Stimulated activated CD4-positive, alpha-beta T cell treated with anti-CD3 and anti-CD28 coated beads, Interleukin-1b, Interleukin-23, amount 100 ng/mL, for 48 hours (primary cell): ENCODE measurements at places on chromosomes 16 and 17.
A peak's percentile ranks its signal among the peaks of the same experiment; 100 is the strongest.

DNA sequence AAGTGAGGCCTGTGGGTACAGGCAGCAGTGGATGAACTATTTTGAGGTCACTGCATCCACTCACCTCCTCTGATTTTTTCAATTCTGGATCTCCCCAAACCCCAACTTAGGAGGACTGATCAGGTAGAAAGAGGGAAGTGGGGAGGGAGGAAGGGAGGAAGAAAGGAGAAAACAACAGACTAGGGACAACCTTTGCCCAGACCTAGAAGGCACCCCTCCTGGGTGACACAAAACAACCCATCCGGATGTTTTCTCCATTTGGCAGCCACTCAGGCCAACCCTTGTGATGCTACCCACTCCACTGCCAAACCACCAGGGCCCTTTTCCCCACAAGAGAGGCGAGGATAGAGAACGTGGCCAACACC is 2.7 kb downstream of the ORMDL3 start:
- no peak for DNase-seq

- no peak for DNase-seq
These were observed 80.3 kb downstream of the MRTFB start for GRCh38 chr16:14151256-14152030.

DNA sequence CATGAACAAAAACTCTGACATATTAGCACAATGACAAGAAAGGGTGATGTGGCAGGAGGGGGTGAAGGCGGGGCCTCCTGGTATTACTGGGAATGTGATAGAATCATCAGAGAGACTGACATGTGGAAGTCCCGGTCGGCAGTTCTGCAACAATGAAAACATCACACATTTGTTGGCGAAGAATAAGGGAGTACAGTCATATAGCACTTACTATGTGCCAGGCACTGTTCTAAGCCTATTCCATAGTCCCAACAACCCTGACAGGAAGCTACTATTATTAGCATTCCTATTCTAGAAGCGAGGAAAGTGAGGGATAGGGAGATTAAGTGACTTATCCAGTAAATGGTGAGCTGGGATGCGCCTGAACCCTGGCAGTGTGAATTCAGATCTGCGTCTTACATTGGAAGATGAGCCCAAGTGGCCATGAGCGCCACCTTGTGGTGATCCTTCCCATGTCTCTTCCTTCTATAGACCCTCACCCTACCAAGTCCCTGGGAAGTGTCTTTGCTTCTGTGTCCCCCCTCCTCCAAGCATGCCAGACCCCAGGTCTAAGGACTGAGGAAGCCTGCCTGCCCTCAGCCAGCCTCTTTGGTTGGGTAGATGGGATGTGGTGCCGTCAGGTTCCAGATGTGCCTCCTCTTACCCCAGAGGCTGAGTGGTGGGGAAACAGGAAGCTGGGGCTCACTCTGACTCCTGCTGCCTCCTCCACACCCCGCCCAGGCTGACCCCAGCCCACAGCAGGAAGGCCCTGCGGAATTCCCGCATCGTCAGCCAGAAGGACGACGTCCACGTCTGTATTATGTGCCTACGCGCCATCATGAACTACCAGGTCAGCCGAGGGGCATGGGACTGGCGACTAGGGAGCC is 14.0 kb downstream of the FMNL1 start:
- peak; percentile 72 for DNase-seq

DNA sequence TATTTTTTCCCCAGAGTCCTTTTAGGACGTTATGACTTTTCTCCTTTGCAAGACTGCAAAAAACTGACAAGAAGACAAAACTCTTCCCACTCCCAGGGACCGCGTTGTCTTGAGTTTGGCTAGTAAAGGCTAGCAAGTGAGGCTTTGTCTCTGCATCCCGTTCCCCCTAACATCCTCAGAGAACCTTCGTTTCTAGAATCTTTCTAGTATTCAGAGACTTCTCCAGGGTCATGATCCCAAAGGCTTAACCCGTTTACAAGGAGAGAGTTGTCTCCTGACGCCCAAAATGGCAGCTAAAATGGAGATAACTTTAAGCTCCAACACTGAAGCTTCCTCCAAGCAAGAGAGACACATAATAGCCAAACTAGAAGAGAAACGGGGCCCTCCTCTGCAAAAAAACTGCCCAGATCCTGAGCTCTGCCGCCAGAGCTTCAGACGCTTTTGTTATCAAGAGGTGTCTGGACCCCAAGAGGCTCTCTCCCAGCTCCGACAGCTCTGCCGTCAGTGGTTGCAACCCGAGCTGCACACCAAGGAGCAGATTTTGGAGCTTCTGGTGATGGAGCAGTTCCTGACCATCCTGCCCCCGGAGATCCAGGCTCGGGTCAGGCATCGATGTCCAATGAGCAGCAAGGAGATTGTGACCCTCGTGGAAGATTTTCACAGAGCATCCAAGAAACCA is 843 bp downstream of the ZNF174 start:
- DNase-seq: no peak

- DNase-seq: peak; percentile 56
These were observed 2.7 kb downstream of the SOCS1 start for GRCh38 chr16:11253009-11253994.

- DNase-seq: no peak
These were observed 29.4 kb downstream of the ANKFY1 start for GRCh38 chr17:4234401-4234800.
